ENCODE measurements at places on chromosomes 16 and 17.

- DNase-seq, result no peak
These were observed 33.1 kb upstream of the CCL22 start for GRCh38 chr16:57325458-57325857.

GRCh38 chr16:84928679-84929420 lies 82.5 kb downstream of the ZDHHC7 start:
- no peak for DNase-seq

- DNase-seq, result no peak
These were observed 999 bp upstream of the FLYWCH2 start for GRCh38 chr16:2881783-2882649.

DNA sequence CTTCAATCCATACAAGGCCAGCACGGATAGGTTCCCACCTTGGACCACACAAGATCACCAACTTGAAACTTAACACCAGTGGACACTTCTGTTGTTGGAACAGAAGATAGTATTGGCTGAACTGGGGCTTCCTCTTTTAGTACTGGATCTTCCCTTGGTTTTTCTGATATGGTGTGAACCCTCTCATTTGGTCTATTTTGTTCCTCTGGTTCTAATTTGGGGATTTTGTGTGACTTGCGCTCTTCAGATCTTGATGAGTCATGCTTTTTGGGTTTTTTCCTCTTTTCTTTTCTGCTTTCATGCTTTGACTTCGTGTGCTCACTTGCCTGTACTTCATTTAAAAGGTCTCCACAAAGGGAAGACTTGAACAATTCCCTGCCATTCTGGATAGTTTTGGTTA lies 39.0 kb downstream of the SOST start:
- DNase-seq, result no peak

GRCh38 chr16:24668481-24669061 lies 60.9 kb upstream of the TNRC6A start:
- DNase-seq, result no peak

DNA sequence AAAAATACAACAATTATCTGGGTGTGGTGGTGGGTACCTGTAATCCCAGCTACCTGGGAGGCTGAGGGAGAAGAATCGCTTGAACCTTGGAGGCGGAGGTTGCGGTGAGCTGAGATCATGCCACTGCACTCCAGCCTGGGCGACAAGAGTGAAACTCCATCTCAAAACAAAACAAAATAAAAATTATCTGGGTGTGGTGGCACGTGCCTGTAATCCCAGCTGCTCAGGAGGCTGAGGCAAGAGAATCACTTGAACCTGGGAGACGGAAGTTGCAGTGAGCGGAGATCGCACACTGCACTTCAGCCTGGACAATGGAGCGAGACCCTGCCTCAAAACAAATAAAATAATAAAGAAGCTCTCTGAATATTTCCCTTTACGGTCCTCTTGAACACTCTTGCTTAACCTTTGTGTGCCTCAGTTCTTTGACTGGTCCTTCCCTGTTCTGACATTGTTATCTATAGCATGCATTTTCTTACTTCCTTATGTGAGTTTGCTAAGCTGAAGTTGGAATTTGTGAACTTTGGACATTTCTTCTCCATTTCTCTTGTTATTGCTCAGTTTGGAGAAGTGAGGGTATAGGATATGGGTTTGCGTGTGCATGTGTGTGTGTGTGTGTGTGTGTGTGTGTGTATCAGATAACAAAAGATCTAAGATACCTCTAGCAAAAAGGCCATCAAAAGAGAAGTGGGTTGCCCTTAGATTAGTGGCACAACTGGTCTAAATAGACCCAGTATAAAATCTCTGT lies 29.7 kb upstream of the WSB1 start:
- no peak for DNase-seq

DNA sequence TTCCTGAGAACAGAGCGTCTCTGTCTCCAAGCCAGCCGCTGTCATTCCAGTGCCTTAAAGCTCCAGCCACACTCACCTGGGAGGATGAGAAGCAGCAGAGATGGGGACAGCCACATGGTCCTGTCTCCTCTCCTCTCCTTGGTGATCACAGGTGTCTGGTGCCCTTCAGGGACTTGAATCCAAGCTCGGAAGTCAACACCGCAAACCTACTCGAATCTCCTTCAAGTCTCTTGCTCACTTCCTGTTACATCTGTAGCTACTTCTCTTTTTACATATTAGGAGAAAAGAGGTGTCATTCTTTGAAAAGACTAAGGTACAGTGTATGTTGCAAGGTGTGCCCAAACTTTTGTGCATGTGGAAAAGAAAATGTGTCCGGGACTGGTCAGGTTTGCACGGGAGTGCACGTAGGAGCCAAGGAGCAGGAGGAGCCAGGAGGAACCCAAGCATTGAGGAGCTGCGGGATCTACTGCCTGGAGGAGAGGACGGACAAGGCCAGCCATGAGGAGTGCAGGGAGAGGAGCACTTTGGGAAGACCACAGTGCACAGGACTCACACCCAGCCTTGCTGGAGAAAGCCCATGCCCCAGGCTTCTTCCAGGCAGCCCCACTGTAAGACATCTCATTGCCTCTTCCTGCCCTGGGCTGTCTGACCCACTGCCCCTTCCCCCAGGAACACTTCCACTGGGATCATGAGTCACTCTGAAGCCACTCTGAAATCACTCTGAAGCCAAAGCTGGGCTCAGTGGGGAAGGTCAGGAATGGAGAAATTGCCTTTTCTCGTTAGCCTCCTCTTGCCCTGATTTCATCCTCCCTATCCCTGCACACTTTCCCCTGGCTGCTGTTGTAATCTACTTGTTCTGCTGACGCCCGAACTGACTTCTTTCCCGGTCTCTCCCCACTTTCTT lies at the start of gene CD300LD:
Gene CD300LD, minus strand, starts transcription at position 197 of the 904 bp plus-strand sequence. Its CDS starts 81 bp downstream, at position 116.
- no peak for DNase-seq

Measured in activated T-cell treated with anti-CD3 and anti-CD28 coated beads for 4 hours (primary cell).